ENCODE measurements at places on chromosomes 5 and 9.

DNA sequence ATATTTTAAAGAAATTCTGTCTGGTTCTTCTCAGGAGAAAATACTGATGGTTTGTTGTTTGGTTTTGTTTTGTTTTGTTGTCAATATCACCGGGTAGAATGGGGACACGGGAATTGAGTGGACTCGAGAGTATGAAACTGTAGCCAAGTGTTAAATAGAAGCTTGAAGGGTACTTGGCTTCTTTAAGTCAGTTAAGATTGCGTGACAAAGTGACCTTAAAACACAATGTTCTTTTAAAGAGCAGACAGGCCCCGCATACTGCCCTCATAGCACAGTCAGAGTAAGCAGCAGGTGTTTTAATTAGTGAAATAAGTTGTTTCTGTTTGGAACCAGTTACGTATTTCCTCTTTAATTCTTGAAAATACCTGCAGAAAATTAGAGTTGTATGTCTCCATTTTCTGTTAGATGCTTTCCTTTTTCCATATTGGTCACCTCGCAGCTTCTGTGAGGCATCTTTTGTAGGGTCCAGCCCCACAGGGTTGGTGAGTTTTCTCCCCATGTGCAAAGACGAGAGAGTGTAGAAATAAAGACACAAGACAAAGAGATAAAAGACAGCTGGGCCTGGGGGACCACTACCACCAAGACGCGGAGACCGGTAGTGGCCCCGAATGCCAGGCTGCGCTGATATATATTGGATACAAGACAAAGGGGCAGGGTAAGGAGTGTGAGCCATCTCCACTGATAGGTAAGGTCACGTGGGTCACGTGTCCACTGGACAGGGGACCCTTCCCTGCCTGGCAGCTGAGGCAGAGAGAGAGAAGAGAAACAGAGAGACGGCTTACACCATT is 9.6 kb downstream of the TRIP13 start:
- DNase-seq: no peak

GRCh38 chr9:111294691-111295451 is 35.2 kb downstream of the OR2K2 start:
- no peak for DNase-seq

- no peak for DNase-seq
Observed at GRCh38 chr5:103260951-103261350, 2.4 kb downstream of the MACIR start.

DNA sequence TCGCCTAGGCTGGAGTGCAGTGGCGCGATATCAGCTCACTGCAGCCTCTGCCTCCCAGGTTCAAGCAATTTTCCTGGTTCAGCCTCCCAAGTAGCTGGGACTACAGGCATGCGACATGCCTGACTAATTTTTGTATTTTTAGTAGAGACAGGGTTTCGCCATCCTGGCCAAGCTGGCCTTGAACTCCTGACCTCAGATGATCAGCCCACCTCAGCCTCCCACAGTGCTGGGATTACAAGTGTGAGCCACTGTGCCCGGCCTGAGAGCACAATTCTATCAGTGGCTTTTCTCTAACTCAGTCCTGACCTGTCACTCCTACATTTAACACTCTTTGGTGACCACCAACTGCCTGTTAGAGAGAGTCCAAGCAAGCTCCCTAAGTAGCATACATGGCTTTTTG is 82.7 kb upstream of the SPOCK1 start:
- no peak for DNase-seq

DNA sequence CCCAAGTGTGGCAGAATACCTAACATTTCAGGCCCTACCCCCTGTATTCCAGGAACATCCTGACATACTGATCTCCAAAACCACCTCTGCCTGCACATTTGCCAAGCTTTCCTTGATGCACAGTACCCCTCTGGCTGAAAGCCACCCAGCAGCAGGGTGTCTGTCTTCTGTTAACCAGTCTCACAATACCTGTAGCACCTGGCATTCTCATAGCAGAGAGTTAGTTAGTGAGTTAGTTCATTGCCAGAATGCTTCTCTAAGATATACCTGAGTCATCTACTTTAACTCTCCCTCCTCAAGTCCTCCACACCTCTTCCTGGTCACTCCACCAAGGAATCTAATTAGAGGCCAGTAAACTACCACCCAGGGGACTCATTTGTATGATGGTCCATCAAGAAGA is 46.1 kb upstream of the IL7R start:
- no peak for DNase-seq

DNA sequence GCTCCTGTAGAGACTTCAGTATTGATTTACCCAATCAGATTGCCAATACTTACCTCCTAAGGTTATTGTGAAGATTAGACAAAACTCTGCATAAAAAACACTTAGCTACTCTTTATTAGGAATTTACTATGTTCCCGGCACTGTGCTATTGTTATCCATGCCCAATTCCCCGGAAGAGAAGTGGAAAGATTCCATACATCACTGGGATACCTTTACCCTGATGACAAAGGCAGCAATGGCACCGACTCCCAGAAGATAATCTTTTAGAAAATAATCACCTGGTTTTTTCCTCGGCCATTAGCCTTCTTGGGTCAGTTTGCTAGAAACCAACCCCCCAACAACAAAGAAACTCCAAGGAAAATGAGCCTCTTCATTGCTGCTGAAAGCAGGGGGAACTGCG is 226.0 kb downstream of the SNX18 start:
- DNase-seq: no peak

DNA sequence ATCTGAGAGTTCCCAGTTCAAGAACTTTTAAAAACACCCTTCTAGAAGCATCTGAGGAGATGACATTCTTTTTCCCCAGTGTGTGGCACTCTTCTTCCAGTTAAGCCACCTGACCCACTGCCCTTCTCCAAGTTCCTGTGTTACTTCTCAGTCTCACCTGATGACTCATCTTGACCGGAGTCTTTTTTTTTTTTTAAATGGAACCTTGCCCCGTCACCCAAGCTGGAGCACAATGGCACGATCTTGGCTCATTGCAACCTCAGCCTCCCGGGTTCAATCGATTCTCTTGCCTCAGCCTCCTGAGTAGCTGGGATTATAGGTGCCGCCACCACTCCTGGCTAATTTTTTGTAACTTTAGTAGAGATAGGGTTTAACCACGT is 224.1 kb upstream of the DAB2 start:
- DNase-seq: no peak

- no peak for DNase-seq
Observed at GRCh38 chr5:80928073-80928472, 32.1 kb upstream of the RASGRF2 start.

DNA sequence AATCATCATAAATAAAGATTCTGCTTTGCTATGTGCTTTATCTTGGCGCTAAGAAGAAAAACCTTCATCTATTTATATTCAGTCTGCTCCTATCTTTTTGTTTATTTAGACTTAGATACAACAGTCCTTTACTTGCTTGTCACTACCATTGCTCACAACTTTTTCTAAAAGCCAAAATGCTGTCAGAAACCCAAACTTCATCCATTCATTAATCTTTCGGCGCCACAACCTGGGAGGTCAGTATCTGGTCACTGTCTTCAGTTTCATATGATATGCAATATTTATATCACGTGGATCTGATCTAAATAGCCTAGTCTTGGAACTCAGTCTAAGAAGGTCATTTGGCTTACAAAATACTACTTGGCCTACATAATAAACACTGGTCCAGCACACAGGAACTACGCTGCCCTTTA is 159.3 kb upstream of the TARS1 start:
- DNase-seq: no peak

GRCh38 chr9:124795881-124796431 is 19.0 kb downstream of the OLFML2A start:
- DNase-seq: no peak

- DNase-seq: no peak
Observed at GRCh38 chr9:21681641-21682040, 120.8 kb upstream of the MTAP start.

DNA sequence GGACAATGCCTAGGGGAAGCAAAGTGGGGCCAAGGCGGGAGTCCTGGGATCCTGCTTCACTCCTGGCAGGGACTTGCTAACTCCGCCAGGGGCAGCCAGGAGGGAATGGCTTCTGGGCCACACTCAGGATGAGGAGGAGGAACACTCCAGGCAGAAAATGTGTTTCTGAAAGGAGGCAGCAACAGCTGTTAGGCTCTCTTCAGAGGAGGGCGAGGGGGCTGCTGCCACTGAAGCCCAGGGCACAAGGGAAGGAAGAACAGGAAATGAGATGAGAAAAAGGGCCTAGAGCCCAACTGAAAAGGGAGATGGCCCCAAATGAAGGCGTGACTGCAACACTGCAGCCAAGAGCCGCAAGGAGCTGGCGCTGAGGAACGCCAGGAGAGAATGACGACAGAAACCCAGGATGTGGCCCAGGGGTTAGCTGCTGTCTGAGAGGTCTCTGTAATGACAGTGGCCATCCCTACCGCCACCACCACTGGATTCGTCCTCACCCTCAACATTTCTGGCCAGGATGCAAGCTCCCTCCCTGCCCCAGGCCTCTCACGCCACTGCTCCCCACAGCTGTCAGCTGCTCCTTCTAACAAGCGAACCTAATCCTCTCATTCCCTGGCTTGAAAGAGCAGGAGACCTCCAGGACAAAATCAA is 15.8 kb downstream of the PSMB7 start:
- DNase-seq: no peak

- no peak for DNase-seq
Observed at GRCh38 chr5:56251918-56252553, 18.9 kb upstream of the ANKRD55 start.

DNA sequence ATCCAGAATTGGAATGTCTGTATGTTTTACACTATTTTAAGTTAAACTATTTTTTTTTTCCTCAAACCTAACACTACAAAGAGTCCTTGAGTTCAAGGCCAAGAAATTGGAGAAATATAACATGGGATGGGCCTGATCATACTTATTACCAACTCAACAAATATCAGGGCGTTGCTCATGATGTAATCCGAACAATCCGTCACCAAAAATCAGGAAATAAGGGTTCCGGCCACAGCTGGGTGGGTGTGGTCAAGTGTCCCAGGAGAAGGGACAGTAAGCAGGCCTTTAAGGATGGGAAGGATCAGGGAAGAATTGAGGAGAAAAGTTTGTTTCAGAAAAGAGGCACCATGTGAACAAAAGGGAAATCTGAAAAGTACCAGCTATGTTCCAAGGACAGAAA is 29.8 kb downstream of the MED27 start:
- DNase-seq: no peak

DNA sequence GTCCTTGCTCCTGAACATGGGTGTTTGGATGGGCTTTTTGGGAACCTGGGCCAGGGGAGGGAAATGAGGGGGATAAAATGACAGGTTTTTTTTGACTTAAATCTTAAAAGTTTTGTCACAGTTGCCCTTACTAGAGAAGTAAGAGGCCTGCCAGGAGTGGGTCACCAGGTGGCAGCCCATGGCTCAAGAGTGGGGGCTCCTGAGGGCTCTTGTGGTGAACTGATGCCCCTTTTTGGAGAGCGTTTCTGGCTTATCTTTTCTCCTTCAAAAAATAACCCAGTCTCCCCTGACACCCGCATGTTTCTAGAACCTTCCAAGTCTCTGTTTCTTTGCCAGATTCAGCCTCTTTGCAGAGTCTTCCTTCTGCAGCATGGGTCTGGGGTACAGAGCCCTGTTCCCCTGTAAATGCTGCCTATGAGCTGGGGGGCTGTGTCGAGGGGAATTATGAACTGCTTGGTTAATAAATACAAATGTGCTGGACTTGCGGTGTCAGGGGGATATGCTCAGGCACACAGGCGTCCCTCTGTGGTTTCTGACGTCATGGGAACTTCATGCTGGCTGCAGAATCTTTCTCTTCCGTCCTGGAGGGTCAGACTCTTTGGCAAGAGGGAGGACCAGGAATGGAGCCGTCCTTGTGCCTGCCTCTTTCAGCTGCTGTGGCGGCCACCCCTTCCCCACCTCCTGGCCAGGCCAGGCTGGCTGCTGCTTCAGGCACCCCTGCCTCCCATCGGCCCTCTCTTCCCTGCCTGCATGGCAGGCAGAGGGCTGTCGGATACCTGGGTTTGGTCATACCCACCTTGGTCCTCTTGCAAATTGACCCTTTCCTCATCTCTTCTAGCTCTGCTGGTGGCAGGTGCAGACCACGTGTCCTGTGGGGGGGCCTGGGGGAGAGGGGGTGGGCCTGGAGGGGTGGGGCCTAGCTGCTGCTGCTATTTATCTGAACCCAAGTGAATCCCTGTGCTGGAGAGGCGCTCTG is 30.1 kb downstream of the PTPA start:
- peak; percentile 13 for DNase-seq

GRCh38 chr9:107394264-107394663 is 95.3 kb downstream of the KLF4 start:
- no peak for DNase-seq

DNA sequence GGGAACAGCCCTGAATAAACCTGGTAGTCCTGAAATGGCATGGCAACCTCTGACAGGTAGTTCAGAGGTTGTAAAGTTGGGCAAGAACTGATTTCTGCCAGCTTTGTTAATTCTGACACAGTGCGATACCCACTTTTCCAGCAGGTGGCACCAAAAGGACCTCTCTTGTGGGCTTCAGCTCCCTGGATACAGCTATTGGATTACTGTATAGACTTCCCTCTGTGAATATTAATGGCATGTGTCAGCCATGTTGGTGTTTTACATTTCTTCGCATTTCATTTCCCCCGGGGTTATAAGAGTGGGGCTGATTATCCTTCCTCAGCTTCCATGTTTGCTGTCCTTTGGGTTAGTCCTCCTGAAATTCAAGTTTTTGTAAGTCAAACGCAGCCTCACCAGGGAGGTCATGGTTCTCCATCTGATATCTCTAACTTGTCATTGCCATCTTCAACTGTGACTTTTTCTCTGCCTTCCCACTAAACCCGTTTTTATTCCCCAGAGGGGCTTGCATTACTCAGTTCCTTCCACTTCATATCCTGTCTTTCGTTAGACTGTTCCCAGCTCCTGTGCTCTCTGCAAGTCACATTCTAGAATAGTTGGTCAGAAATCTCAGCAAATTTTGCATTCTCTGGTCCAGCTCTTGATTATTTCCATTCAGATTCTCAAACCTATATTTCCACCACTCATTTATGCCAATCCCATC is 135.6 kb downstream of the LIFR start:
- DNase-seq: peak; percentile 24

GRCh38 chr5:92552206-92553160 is 1028.5 kb downstream of the NR2F1-AS1 start:
- no peak for DNase-seq

DNA sequence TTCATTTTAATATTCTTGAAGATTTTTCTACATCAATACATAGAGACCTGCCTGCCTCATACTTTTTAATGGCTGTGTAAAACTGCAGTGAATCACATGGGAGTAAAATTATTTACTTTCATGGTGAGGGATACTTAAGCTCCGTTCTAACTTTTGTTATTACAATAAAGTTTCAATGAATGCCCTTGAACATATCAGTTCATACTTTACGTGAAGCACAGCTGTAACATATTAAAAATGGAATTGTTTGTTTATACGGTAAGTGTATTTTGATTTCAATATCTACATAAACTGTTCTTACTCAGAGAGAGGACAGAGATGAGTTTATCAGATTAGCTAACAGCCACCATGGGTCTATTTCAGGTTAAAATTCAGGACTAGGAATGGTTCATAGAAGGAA is 155.1 kb downstream of the NR3C1 start:
- no peak for DNase-seq

- DNase-seq: no peak
Observed at GRCh38 chr9:109888695-109889094, 108.7 kb downstream of the PALM2AKAP2 start.

All from CD4-positive, alpha-beta T cell treated with Interleukin-6 for 4 hours (primary cell).